Kidney capillary endothelial cell (primary cell): ENCODE measurements at places on chromosomes 6 and 20.

DNA sequence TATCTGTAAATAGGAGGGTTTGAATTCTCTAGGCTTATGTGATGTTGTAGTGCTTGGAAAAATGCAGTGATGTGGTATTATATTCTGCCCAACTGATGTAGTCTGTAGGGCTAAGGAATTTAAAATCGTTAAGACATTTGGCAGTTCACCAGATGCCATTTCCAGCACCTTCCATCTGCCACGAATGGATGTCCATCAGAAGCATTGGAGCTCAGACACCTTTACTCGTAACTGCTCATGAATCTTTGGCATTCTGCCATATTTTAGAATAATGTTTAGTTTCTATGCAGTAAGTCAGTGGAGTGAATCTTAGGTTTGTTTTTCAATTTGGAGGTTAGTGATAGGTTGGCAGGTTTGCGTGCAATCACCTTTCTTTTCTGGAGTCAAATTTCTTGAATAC lies 2.4 kb upstream of the SYTL3 start:
- no peak for DNase-seq

DNA sequence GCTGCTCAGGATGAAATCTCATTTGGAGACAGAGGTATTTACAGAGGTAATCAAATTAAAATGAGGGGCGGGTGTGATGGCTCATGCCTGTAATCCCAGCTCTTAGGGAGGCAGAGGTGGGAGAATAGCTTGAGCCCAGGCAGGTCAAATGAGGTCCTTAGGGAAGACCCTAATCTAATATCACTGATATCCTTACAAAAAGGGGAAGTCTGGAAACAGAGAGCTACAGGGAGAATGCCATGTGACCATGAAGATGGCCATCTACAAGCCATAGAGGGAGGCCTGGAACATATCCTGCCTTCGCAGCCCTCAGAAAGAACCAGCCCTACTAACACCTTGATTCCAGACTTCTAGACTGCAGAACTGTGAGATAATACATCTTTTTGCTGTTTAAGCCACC lies 8.3 kb downstream of the MTCL3 start:
- DNase-seq, result no peak

DNA sequence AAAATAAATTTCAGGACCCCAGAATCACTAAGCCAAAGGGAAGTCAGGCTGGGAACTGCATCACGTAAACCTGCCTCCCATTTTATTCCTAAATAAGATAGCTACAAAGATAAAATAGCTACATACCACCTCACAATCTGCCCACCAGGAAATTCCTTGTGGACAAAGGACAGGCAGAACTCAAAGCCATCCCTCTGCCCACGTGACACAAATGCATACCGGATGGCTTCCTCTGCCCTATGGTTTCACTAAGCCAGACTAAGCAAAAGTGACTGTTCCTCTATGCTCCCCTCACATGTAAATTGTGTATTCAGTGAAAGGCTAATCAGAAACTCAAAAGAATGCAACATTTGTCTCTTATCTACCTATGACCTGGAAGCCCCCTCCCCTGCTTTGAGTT lies 15.0 kb downstream of the MBOAT1 start:
- DNase-seq, result no peak

DNA sequence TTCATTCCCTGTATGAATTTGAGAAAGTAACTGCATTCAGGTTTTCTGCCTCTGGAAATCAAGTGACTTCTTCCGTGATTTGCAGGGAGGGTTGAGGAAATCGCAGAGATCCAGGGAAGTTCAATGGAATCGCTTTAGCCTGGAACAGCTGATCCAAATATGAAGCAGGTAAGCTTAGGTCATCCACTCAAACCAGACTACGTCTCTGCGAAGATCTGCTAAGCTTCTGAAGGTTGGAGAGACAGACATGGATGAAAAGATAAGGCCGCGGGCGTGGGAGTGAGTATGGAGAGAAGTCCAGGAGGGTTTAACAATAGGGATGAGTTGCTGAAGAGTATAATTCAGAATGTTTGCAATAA lies 34.2 kb upstream of the BTN3A2 start:
- no peak for DNase-seq

- DNase-seq, result no peak
Measured at GRCh38 chr6:157905590-157906342, 75.9 kb upstream of the SYNJ2 start.

- no peak for DNase-seq
Measured at GRCh38 chr6:144217264-144217663, 66.9 kb downstream of the STX11 start.

- DNase-seq, result no peak
Measured at GRCh38 chr6:43992783-43993644, 134.2 kb downstream of the MRPL14 start.

DNA sequence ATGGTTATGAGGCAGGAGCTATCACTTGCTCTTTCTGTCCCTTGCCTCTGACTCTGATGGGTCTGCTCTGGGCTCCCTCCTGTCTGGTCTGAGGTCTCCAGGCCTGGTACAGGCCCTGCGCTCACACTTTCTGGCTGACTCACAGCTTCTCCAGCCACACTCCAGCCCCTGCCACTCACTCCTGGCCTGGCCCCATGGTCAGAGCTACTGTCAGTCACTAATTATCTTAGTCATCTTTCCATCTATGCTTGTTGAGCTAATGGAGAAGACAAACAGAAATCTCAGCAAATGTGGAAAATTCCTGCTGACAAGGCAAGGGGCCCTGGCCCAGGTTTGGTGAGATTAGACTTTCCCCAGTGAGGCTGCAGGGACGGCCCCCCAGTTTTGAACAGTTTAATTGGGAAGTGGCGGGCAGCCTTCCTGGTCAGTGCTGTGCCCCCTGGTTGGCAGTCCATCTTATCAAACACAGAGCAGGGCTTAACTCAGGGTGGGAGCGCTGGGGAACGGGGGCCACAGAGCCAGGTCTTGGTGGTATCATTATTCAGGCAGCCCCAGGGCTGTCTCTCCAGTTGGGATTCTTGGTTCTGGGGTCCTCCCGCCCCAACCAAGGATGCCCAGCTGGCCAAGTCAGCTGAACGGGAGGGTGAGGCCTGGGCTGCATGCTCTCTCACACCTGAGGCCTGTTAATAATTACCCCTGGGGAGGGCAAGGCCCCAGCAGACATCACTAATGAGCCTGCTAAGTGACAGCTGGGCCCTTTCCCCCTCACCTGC lies 63.4 kb downstream of the VEGFA start:
- DNase-seq, result no peak

GRCh38 chr6:80134065-80134464 lies 27.6 kb downstream of the BCKDHB start:
- DNase-seq, result no peak

GRCh38 chr6:48826901-48827701 lies 636.0 kb downstream of the MMUT start:
- DNase-seq, result peak; percentile 56

GRCh38 chr6:75852721-75853120 lies 103.7 kb downstream of the MYO6 start:
- peak; percentile 53 for DNase-seq

DNA sequence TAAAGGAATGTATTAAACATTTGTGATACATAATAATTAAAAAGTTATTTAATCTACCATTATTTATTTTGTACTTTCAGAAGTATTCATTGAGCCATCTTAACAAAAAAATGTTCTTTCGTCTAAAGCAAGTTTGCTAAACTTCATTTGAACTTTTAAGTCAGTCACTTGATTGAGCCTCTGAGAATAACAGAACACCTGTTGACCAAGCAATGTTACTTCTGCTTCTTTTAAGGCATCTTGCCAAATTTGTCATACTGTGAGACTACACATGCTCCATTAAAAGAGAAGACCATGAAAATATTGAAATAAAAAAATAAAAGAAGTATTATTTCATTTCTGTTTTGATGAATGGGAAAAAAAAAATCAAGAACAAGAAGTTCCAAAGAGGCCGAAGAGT lies 141.8 kb upstream of the BMP5 start:
- no peak for DNase-seq

DNA sequence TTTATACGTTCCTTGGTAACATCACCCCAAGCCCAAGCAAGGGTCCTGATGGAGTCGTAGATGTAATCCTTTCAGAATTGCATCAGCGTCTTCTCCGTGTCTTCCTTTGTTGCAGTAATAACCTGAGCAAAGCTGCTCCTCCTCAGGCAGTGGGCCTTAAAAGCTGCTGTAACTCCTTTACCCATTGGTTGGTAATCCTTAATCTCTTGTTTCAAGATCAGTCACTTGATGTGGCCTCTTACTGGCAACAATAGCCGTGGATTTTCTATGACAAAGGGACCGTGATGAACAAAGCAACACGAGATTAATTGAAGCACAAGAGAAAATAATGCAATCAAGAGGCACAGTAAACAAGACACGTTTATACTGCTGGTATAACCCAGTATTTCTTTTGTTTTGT lies 44.6 kb downstream of the ALDH5A1 start:
- DNase-seq, result no peak

GRCh38 chr6:163485388-163485851 lies 70.9 kb downstream of the QKI start:
- no peak for DNase-seq

DNA sequence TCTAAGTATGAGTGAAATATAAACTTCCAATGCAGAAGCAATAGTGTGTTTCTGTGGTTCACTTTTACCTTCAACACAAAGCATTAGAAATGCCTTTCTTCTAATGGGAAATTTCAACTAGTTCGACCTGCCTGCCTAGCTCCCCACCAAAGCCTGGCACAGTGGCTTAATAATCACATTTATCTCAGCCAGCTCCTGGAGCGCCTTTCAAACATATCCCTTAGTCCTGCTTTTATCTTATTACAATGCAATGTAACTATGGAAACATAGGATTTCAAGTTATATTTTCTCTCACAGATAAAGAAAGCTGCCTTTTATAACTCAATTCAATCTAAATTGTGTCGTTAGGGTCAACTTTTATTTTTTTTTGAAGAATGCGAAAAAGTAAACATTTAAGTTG lies 53.7 kb downstream of the KIF13A start:
- no peak for DNase-seq

- no peak for DNase-seq
Measured at GRCh38 chr6:111982681-111983080, 71.2 kb upstream of the CCN6 start.

GRCh38 chr6:116467096-116467495 lies 5.9 kb downstream of the CALHM6 start:
- DNase-seq, result no peak

GRCh38 chr6:35240838-35241801 lies 18.4 kb upstream of the ZNF76 start:
- DNase-seq, result peak; percentile 58

DNA sequence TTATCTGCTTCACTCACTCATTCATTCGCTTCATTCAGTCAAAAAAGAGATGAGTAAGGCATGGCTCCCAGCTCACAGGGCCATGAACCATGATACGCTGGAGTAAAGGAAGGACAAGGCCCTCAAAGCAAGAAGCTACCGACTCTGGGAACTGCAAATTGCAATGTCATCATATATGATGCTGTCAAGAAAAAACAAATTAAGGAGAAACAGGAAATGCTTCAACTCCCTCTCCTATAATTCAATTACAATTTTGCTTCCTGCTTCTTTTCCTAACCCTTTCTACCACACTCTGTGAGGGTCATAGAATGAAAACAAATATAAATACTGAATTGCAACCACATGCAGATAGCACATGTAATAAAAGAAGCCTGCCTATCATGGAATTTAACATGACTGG lies 725.7 kb upstream of the FLRT3 start:
- DNase-seq, result no peak

GRCh38 chr20:9968015-9968414 lies 66.8 kb upstream of the ANKEF1 start:
- DNase-seq, result no peak

DNA sequence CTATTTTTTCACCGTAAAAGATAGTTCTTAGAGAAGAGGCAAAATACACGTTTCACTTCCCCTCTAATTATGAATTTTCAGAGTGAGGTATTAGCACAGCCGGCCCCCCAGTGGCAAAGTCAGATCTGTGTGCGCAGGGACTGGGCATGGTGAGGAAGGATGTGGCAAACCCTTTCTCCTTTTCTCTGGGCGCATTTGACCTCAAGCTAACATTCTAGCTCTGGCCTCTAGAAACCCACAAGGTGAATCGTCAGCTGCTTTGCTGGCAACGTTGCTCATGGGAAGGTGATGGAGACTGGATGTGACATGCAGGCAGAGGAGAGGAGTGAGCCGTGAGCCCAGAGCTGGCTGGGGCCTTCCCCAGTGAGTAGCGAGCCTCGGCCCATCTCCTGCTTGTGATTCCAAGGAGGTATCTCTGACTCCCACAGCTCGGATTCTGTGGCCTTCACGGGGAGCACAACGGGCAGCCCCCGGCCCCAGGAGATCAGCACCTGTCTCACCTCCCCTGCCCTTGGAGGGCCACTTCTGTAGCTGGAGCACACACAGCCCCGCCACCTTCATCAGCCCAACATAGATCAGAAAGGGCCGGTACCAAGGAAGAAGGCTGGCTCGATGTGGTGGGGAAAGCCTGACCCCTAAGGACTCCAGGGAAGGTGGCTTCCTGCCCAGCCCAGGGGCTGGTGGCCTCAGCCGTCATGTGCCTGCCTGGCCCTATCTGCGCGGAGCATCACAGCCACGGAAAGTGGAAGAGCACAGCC lies 152.8 kb downstream of the TAF4 start:
- DNase-seq, result no peak

DNA sequence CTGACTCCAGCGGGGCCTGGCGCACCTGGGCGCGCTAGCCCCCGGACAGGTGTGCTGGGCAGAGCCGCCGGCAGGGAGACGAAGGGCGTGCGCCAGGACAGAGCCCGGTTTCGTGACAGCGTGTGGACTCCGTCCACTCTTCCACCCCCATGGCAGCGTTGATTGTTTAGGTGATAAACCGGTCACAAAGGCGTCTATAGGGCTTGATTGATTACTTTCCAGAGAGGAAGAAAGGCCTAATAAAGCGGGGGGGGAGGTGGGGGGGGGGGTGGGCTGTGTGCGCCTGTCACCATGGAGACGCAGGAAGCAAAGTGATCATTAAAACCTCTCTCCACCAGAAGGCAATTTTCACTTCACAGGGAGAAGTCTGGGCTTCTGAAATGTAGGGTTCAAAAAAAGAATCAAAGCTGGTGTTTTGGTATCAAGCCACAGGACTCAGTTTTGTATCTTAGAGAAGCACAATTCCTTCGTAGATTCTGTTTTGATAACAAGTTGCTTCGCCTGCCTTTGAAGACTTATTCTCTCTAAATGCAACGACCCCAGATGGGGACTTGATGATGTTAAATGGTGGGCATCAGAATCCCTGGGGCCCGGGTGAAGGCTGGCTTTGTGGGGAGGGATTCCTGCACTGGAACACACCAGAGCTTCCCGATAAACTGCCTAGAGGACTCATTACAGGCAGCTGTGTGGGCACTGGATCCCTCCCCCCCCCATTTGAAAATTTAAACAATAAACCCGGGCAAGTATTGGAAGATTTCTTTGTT lies 1.4 kb downstream of the PHACTR3 start:
- no peak for DNase-seq

- DNase-seq, result no peak
Measured at GRCh38 chr6:110636781-110637180, 160.4 kb upstream of the SLC22A16 start.

- no peak for DNase-seq
Measured at GRCh38 chr6:101845621-101846020, 452.1 kb downstream of the GRIK2 start.

GRCh38 chr20:1467355-1468116 lies 887 bp upstream of the NSFL1C start:
- DNase-seq, result no peak

- DNase-seq, result no peak
Measured at GRCh38 chr6:35895560-35895959, 25.3 kb downstream of the SRPK1 start.

GRCh38 chr6:132927713-132928112 lies 113.3 kb downstream of the RPS12 start:
- no peak for DNase-seq
